ENCODE measurements at places on chromosomes 1 and 21.

- DNase-seq: no peak
These were observed 57.4 kb downstream of the DNTTIP2 start for GRCh38 chr1:93821423-93822144.

DNA sequence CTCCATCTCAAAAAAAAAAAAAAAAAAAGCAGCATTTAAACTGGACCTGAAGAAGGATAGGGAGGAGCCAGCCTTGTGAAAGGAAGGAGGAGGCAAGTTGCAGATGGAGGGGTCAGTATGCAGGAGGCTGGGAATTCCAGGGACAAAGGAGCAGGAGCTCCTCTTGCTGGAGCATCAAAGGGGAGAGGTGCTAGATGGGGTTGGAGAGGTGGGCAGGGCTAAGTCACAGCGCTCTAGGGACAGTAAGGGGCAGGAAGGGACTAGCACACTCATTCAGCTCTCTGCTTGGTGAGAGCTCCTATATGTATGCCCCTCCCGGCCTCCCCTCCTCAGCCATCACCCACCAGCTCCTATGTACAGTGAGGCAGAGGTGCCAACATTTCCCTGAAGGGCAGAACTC lies 26.8 kb downstream of the MAP7D1 start:
- DNase-seq: no peak

DNA sequence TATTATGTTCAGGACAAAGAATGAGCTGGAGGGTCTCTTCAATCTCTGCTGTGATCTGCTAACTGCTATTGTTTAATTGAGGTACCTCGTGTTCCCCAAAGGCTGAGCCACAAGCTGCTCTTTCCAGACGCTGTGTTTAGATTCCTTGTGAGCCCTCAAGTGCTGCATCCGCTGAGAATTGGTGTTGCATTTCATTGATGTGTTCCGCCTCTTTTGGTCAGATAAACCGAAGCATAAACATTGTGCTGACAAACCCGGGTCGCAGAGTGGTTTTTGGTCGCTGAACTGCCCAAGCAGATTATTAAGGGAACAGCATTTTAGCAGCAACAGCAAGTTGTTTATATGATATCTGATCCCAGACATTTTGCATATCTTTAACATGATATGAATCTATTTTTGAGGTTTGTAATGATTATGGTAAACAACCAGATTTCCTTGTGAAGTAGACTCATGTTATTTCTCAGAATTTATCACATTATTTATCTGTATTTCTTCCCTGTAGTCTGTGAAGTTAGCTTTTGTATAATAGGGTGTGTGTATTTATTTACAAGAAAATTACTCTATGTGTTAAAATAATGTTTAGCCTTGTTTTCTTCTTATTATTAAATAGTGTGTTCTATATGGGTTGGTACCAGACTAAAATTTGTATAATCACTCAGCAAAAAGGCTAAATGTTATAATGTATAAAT lies 217.2 kb upstream of the C1orf105 start:
- DNase-seq: no peak

DNA sequence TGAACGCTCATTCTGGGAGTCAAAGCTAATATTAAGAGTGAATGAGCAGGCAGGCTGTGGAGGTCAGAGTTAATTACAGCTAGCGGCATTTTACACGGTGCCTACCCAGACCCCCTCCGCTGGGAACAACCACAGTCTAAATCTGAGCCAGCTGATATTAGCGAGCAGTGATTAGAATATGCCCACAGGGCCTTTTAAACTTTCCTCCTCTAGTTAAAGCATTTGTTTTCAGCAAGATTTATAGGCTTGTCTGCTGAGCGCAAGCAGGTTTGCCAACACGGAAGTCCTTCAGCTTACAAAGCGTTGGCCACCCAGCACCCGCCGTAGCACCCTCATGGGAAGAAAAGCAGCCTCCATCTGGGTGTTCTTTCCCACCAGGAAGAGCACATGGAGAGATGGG lies 72.1 kb downstream of the LMX1A start:
- no peak for DNase-seq

GRCh38 chr21:16372586-16372985 lies 642.8 kb downstream of the USP25 start:
- no peak for DNase-seq

- no peak for DNase-seq
These were observed 7.6 kb upstream of the ARHGEF10L start for GRCh38 chr1:17531682-17532487.

DNA sequence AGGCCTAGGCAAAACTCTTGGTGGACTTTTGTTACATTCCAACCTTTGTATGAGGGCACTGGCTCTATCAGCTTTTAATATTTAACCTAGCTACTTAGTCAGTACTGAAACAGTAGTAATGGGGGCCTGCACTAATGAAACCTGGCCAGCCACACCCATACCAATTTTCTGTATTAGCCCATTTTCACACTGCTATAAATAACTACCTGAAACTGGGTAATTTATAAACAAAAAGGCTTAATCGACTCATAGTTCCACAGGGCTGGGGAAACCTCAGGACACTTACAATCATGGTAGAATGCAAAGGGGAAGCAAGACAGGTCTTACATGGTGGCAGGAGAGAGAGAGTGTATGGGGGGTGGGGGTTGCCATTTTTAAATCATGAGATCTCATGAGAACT lies 245.7 kb upstream of the RGS18 start:
- DNase-seq: no peak

GRCh38 chr1:172109359-172109758 lies 268.1 kb downstream of the DNM3 start:
- DNase-seq: peak; percentile 67

DNA sequence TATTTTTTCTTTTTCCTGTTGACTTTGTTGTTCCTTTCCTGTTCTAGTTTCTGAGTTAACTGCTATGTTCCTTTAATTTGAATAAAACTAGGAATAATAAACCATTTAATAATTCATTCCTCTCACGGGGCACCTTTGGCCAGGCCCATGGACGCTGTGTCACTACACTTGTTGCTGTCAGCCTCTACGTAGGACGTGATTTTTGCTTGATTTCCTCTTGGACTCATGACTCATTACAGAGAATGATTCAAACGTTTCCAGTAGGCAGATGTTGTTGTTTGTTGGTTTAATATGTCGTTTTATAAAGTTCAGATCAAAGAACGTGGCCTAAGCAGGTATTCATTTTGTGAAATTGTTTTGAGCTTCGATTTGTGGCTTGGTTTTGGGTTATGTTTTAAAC lies 9.1 kb upstream of the SLC19A1 start:
- DNase-seq: peak; percentile 62

- peak; percentile 99 for DNase-seq
These were observed 239.5 kb downstream of the HMCN1 start for GRCh38 chr1:185973645-185974044.

DNA sequence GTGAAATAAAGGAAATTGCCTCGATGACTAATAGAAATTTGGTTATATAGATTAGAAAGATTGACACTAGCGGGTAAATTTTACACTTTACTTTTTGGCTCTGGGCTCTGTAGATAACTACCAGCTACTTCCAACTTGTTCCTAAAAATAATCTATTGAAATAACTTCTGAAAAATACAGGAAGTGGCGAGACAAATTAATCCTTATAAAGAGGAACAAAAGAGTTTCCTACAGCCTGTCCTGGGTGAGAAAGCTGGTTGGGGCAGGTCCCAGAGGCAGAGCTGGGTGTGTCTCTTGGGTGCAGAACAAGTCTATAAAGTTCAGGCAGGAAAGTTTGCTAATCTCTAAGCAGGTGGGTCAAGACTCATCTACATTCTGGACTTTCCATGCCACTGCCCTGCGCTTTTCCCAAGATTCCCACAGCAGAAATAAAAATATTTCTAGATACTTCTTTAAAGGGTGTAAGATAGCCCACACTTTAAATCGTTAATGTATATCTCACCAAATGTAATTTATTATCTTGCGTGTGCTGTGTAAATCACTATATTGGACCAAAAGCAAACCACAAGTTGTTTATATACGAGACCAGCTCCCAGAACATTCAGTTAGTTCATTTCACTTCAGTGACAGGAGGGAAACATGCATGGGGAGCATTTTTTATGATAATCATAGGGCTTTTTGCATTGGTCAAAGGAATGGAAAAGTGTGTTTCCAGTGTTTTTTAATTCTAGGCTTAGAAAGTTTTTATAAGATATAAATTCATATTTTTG lies 70.1 kb upstream of the NRIP1 start:
- no peak for DNase-seq

DNA sequence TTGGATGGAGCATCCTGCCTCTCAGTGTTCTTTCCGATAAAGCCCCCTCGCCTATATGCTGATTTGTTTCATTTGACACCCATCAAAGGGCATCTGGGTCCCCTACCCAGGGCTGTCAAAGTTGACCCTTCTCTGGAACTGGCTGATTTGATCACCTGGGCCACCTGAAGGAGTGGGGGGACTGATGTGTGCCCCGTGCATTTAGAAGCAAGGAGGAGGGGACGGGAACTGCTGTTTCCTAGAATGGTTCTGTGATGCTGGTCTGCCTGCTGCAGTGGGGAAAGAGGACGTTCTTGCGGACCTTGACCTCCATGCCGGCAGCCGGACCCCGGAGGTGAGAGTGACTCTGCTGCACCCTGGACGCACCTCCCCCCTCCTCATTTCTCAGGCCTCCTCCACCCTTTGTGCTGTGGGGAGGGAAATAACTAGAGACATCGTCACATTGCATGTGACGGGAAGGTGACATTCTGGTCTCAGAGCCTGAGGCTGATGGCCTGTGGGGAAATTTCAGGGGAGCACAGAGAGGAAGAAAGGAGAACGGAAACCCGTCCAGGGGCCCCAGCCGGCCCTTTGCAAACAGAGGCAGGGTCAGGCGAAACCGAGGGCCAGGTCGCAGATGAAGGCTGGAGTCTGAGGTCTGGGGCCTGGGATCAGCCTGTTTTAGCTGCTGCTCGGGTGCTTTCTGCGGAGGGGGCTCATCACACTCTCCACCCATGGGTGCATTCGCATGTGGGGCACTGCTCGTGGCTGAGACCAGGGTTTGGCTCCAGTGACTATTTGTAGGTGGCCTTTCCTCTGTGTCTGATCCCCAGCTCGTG lies 25.7 kb downstream of the CRYAA start:
- no peak for DNase-seq

GRCh38 chr1:208418667-208419066 lies 174.5 kb upstream of the PLXNA2 start:
- DNase-seq: no peak

- peak; percentile 79 for DNase-seq
These were observed 234.9 kb downstream of the TNR start for GRCh38 chr1:175508320-175509110.

DNA sequence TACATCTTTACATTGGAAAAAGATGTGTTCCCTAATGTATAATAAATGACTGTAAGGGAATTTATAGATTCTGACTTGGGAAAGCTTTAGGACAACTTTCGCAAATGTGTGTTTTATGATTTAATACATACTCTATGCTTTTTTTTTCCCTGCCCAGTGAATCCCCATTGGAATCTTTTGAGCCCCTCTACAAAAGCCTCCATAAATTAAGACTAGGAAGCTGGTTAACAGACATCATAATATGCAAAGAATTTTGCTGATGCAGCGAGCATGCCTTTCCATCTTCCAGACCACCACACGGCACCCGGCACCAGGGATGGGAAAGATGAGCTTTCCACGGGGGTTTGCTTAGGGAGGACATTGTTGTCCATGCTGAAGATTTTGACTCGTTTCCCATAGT lies 156.1 kb upstream of the IVNS1ABP start:
- DNase-seq: peak; percentile 28

GRCh38 chr1:224061436-224061835 lies 52.5 kb upstream of the FBXO28 start:
- DNase-seq: no peak

DNA sequence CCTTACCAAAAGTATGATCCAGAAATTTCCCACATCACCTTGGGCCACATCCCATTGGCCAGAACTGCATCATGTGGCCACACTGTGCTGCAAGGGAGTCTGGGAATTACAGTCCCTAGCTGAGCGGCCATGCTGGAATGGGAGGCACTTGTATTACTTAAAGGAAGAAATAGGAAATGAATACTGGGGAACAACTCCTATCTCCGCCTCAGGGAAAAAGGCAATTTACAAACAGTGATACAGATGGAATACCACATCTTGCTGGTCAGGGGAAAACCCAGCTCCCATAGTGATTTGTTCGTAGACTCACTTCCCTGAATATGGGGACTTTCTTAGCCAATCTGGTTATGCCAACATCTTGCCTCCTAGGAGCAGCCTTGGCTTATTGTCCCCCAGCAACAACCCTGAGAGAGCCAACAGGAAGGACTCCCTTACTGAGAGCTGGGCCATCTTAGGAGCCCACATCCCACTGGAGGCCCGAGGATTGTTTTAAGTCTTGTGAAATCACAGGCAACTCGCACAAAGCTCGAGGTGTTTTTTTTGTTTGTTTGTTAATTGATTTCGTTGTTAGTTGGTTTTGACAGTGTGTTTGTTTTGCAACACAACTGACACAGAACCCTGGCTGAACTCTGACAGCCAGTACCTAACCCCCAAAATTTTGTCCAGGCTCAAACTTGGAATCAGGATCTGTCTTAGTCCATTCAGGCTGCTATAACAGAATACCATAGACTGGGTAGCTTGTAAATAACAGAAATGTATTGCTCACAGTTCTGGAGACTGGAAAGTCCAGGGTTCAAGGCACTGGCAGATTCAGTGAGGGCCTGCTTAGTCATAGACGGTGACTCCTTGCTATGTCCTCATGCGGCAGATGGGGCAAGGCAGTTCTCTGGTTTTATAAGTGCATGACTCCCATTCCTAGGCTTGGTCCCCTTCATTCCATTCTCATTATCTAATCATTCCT lies 14.9 kb downstream of the CDA start:
- peak; percentile 97 for DNase-seq

- peak; percentile 29 for DNase-seq
These were observed 359 bp downstream of the LRRC3 start for GRCh38 chr21:44455524-44456213.

DNA sequence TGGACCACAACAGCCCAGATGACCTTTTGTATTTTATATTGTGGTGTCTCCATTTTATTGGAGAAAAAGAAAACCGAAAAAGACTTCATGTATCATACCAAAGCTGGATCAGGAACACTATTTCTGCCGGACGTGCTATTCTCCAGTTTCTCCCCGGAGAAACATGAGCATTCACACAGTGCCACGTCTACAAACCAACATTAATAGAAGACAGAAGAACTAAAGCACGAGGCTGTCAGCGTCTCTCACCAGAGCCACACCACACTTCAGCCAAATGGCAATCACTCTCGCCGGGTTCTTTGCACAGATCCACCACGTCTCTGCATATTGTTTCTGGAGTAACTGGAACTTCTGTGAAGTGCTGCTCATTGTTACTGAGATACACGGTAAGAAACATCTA lies 24.8 kb downstream of the TP53BP2 start:
- peak; percentile 42 for DNase-seq

DNA sequence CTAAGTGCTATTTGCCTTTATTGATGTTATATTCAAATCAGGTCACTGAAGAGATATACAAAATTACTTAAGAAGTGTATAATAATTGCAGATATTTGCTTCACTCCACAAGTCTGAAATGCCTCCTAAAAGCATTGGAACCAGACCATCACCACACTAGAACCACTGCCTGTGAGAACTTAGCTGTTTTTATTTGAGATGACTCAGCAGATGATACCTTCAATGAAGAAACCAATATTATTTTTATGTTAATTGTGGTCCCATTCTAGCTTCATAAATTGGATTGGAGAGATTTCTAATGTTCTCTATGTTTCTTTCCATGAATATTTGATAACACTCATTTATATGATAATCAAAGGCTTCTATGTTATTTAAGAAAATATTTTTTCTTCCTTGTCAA lies 740.6 kb downstream of the KCNT2 start:
- DNase-seq: no peak

GRCh38 chr1:92820551-92820950 lies 11.3 kb upstream of the RPL5 start:
- peak; percentile 27 for DNase-seq

GRCh38 chr21:26557106-26557505 lies 16.0 kb downstream of the CYYR1 start:
- DNase-seq: no peak

All from fibroblast of skin of back (primary cell).